SW480 (cell line): ENCODE measurements at places on chromosomes 5 and 9.

GRCh38 chr5:74237571-74238145 is 402.9 kb downstream of the ENC1 start:
- peak; percentile 74 for DNase-seq

DNA sequence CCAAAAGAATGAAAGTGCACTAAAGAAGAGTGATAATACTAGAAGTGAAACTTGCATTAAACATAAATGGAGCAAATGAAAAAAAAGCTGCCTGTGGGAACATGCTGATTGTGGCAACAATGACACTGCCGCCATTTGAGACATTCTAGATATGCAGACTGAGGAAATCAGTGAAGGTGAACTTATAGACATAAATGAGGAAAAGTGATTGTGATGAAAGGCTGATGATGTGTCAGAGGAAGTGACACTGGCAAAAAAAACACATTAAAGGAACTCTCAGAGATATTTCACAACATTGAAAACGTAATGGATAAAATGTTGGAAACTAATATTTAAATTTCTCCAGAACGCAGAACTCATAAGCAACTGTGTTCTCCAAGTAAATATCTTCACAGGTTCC is 1.2 kb downstream of the ERCC8 start:
- DNase-seq: no peak

GRCh38 chr9:10079284-10079964 is 533.4 kb downstream of the PTPRD start:
- DNase-seq: no peak

DNA sequence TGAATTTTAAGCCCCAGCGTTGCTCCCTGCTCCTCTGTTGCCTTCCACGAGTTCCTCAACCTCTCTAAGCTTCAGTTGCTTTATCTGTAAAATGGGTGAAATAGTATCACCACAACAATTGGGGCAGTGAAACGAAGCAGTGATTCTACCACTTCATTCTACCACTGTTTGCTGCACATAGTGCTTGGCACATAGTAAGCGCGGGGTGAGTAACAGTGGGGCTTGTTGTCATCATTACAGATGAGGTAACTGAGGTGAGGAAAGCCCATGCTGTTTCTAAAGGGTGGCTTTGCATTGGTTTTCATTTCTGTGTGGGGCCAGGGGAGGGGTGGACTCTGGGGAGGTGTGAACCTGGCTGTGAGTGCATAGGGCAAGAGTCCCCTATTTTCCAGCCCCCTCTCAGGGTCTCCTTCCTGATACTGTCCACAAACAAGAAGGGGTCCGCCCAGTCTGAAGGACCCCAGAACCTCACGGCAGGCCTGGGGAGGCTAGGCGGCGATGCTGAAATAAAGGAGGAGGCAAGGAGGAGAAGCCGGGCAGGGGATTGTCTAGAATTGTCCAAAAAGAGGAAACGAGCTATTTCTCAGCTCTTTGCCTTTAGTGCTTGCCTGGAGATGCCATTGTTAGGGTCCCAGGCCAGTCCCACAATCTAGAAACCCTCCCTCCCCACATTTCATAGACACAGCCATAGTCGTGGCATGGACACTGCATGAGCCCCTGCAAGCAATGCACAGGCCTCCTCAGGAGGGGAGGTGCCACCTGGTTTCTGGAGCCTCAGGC is 65.6 kb downstream of the IL6ST start:
- no peak for DNase-seq

DNA sequence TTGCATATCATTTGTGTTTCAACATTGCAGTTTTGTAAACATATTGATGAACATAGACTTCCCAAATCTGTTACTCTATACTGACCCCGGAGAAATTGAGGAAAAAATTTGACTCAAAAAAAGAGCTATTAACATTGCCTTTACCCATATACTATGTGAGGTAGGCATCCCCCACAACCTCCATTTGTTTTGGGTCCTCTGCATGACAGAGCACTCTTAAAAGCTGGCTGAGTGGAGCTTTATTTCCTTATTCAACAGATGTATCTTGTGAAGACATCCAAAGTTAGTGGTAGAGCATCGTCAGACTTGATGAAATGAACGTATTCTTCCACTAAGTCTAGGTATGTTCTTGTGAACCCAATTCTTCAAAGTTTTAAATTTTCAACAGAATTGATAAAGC is 310.5 kb downstream of the CDH9 start:
- DNase-seq: no peak

DNA sequence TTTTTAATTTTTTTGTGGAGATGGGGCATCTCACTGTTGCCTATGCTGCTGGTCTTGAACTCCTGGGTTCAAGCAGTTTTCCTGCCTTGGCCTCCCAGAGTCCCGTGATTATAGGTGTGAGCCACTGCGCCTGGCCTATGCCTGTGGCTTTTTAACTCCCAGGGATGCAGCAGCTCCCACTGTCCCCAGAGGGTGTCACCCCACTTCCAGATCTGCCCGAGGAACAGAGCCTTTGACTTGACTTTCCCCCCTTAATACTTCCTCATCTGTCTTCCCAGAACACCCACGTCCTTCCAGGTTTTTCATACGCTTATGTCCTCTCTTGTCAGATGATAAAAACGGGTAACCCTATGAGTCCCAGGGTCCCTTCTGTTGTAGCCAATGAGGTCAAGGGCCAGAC is 7.6 kb upstream of the PRRC2B start:
- no peak for DNase-seq

GRCh38 chr5:143229426-143229895 is 174.0 kb downstream of the NR3C1 start:
- DNase-seq: no peak

DNA sequence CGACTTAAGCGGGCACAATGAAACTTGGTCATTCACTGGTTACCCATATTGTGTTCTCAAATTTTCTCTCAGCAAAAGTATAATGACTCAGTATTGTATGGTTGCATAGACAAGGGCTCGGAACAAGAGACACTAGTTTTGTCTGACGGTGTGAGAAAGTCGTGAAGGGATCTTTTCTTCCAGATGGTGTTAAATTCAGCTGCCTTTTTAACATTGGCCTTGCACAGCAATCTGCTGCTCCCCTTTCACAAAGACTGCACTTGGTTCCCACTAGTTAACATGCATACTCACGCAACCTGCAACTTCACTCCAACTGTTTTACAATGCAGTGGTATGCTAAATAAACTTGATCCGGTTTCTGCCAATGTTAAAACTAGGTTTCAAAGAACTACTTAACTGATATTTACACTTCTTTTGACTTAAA is 219.2 kb downstream of the MEF2C start:
- DNase-seq: no peak

GRCh38 chr5:127163750-127164149 is 90.4 kb upstream of the C5orf63 start:
- DNase-seq: no peak

DNA sequence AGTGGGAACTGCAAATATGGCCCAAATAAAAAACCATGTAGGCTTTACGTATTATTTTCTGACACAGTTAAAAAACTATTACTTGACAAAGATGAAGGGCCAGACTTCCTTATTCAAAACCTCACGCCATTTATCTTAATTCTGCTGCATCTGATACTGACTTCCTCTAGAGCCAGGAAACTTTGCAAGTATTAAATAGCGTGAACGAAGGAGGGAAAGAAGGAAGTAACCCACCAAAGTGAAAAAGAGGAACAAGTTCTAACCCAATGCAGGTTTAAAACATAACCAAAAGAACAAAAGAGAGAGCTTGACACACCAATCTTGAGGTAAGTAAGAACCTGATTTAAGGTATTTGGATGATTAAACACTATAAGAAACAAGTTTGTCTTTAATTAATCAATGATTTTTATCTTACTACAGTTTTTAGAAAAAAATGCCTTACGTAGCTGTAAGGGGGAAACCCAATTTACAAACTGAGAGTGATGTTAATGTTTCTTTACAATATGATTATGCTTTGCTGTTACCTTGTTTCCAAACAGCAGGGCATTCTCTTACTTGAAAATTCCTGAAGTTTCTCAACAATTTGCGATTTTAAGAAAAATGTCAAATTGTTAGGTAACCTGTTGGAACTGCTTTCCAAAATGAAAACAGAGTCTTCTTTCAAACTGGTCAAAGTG is at the start of gene GAPT:
Gene GAPT, plus strand, starts transcription at position 220 of the 677 bp plus-strand sequence. CDS start 3,102 bp downstream, outside the sequence.
- DNase-seq: no peak

DNA sequence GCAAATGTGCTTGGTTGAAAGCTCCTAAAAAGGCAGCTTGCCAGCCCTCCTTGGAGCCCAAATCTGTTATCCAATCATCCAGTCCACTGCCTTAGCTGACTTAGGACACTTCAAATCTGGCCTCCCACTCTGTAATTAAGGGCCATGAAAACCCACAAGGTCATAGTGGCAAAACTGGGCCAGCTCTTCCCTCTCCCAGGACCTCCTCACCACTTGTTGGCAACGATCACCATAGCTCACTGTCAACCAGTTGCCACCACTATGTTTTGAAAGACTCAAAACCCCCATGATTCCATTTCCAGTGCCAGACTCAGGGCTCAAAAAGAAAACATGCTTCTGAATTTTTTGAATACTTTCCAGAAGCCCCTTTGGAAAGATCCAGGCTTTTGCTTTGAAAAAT is 107.5 kb downstream of the NREP start:
- no peak for DNase-seq
